ENCODE measurements at places on chromosomes 7 and 10.
A peak's percentile ranks its signal among the peaks of the same experiment; 100 is the strongest.

- DNase-seq = no peak
These were observed 49.8 kb downstream of the CARD11 start for GRCh38 chr7:2993868-2994267.

DNA sequence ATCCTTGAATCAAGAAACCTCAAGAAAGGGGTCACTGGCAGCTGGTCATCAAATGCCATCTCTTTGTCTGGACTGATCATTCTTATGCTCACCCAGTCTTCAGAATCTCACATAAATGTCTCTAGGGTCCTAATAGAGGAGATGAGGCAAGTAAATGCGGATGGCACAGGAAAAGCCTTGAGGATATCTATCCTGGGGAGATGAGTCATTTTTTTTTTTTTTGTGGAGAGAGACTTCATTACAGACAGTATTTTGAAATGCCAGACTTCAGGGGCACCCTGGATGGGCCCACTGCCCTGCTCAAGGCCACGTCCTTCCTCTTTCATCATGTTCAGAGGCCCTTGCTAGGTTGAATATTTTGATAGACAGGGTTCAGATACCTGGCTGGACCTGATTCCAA lies 19.5 kb upstream of the PLPP4 start:
- no peak for DNase-seq

GRCh38 chr10:63221950-63222349 lies 88.8 kb downstream of the NRBF2 start:
- DNase-seq = no peak

- no peak for DNase-seq
These were observed 10.7 kb upstream of the NT5C3A start for GRCh38 chr7:33073243-33073642.

DNA sequence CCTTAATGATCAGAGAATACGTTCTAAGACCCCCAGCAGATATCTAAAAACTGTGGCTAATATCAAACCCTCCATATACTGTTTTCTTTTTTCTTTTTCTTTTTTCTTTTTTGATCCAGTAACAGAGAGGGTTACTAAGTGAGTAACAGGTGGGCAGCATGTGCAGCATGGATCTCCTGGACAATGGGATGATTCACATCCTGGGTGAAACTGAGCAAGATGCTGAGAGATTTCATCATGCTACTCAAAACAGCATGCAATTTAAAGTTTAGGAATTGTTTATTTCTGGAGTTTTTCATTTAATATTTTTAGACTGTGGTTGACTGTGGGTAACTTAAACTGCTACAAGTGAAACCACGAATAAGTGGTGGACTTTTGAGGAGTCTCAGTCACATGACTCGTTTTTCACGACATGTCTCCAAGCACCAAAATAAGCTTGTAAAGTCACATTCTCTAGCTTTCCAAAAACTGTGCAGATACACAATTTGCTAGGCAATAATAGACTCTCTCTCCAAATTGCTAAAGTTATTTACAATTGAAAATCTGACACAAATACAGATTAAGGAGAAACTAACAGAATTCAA lies 716.2 kb downstream of the NXPH1 start:
- DNase-seq = no peak

DNA sequence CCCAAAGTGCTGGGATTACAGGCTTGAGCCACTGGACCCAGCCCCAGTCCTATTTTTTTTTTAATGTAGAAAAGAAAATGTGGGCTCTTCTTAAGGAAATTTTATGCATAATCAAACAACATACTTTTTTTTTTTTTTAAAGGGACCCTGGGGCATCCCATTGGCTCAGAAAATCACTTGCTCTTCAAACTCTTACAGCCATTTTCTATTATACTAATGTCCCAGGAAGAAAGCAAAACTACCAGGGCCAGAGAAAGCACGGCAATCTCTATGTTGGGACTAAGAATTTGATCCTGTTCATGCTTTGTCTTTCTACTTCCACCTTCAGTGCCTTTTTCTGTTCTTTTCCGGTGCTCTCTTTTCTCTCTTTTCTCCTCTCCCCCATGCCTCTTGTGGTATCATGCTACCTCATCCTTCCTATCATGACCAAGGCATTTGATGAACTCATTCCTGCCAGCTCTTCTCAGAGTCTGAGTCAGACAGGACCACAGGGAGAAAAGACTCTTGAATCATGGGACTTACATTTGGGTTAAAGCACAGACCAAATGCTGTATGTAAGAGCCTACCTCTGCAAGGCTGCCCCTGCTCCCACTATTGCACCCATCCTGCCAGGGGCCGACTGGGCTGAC lies 76.4 kb upstream of the CCNY start:
- peak; percentile 14 for DNase-seq

- DNase-seq = peak; percentile 25
These were observed at the start of gene PIP4K2A for GRCh38 chr10:22714479-22715289. Gene PIP4K2A, minus strand, starts transcription at chr10:22714578. Its CDS starts 252 bp downstream, at chr10:22714326.

- DNase-seq = no peak
These were observed 65.6 kb downstream of the WIPF3 start for GRCh38 chr7:29871787-29872398.

GRCh38 chr10:122390271-122390670 lies 15.8 kb downstream of the PLEKHA1 start:
- DNase-seq = no peak

GRCh38 chr7:81957517-81957916 lies 187.7 kb upstream of the HGF start:
- no peak for DNase-seq

- DNase-seq = peak; percentile 4
These were observed 248.1 kb upstream of the HABP2 start for GRCh38 chr10:113304726-113305125.

DNA sequence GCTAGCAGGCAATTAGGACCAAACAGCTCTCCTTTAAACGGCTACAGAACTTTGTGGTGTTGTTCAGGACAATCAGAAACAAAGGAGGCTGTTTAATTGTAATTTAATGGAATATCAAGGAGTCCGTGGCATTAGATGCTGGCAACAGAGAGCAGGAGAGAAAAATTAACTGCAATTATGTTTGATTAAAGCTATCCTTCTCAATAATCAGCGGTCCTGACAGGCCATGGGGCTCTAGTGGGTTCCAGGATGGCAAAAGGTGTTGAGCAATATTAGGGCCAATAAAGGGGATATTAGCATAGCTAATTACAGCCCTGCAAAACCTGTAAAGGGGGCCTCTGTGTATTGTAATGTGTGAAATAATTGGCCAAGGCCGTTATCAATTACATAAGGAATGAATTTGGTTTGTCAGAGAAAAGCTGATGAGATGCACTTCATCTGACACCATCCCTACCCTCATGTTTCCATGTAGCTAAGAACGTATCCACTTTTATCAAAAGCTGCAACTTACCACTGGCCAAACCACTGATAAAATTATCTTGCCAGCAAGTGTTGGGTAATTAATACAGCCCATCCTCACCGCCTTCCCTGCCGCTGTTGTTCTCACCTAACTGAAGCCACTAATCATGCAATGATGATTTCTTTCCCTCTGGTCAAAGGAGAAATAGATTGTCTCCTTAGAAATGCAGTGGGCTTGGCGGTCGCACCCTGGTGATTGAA lies 81.6 kb downstream of the EBF3 start:
- no peak for DNase-seq

- DNase-seq = no peak
These were observed 291.0 kb downstream of the RNLS start for GRCh38 chr10:88292185-88292514.

- DNase-seq = no peak
These were observed 163.0 kb downstream of the CALN1 start for GRCh38 chr7:72249106-72249505.

- no peak for DNase-seq
These were observed 24.7 kb upstream of the HSPA12A start for GRCh38 chr10:116766837-116767634.

DNA sequence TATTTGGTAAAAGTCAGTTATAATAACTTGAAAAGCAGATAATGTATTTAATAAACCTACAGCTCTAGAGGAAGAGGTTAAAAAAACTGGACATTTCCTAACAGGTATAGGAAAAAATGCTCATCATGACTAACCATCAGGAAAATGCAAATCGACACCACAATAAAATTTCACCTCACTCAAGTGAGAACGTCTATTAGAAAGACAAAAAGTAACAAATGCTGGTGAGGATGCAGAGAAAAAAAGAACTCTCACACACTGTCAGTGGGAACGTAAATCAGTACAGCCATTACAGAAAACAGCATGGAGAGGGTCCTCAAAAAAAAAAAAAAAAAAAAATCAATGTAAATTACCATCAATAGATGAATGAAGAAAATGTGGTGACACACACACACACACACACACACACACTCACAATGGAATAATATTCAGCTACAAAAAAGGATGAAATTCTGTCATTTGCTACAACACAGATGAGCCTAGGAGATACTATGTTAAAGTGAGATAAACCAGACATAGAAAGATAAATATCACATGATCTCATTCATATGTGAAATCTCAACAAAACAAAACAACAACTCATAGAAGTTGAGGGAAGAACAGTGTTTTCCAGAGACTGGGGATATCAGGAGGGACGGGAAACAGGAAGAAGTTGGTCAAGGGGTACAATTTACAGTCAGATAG lies 20.1 kb downstream of the EPC1 start:
- DNase-seq = no peak

DNA sequence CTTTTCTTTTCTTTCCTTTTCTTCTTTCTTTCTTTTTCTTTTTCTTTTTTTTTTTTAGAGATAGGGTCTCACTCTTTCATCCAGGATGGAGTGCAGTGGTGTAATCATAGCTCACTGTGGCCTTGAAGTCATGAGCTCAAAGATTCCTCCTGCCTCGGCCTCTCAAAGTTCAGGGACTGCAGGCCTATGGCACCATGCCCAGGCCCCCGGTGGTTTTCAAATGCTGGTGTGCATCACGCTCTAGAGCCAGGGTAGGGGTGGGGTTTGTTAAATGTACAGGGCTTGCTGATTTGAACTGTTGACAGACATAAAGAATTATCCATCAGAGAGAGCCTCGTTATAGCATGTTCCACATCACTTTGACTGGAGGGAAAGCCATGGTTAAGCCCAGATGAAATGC lies 5.8 kb downstream of the MINDY4 start:
- no peak for DNase-seq

- DNase-seq = no peak
These were observed 9.5 kb upstream of the ZNF32 start for GRCh38 chr10:43658227-43658626.

- DNase-seq = peak; percentile 60
These were observed 14.1 kb downstream of the TMEM72 start for GRCh38 chr10:44925224-44925623.

- no peak for DNase-seq
These were observed 159.1 kb downstream of the CELF2 start for GRCh38 chr10:11176746-11177145.

DNA sequence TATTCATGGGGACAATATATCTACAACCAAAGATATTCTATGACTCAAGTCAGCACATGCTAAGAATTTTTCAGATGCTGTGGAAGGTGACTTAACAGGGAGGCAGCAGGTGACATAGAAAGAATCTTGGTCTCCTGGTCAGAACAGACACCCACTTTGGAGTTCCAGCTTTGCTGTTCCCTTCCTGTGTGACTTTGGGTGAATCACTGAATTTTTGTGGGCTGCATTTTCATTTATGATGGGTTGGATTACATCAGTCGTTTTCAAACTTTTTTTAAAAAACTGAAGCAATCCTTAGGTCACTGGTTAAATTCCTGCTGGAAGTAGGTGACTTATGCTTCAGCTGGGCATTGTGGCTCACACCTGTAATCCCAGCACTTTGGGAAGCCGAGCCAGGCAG lies 24.9 kb downstream of the RGR start:
- DNase-seq = no peak

- no peak for DNase-seq
These were observed 123.3 kb downstream of the TWIST1 start for GRCh38 chr7:18993933-18994668.
